ENCODE measurements at places on chromosomes 6 and 20. TPM values are rescaled to one million over a fixed set of nuclear protein-coding genes. Genes with fewer than 3 reads are reported as not detected.
A peak's percentile ranks its signal among the peaks of the same experiment; 100 is the strongest.

COL11A2 gene
- total RNA-seq, result 1.1 TPM

ULBP2 gene
- 0.43 TPM for total RNA-seq

LRRC73 gene
- total RNA-seq, result 0.10 TPM

DNA sequence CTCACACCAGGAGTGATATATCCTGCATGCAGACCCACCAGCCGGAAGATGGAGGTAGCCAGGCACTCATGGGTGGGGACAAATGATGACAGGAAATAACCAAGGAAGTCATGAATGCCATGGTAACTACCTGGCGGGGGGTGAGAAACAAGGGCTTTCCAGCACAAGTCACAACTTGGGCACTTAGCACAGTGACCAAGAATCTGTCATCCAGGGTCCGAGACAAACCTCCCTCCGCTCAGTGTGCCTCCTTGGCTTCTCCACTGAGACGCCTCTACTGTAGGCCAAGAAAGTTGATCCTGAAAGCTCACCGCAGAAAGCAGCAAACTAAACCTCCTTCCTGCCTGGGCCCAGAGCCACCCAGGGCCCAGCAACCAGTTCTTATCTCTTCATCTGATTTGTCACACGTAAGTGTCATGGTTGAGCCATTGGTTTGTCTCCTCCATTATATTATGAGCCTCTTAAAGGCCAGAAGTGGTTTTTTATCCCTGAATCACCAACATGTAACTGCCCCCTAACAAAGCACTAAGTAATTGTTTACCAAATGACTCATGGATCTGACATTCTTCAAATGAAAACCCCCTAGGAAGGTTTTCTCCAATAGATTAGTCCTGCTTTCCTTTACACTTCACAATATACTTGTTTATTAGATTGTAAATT is 84.3 kb upstream of the TAB2 start:
- H3K4me1 ChIP-seq, result peaks cover 46% of the 10 kb centered on the region
- peaks cover 20% of the 10 kb centered on the region for H3K36me3 ChIP-seq
- peak overlapping the region; percentile 97 for H3K27ac ChIP-seq
- H3K4me3 ChIP-seq, result peak overlapping the region; percentile 69
- no peaks in the 10 kb centered on the region for H3K27me3 ChIP-seq
- DNase-seq, result peak; percentile 40

- DNase-seq, result no peak
- no peaks in the 10 kb centered on the region for H3K36me3 ChIP-seq
- H3K4me3 ChIP-seq, result no peak overlapping the region
- H3K4me1 ChIP-seq, result no peaks in the 10 kb centered on the region
Measured at GRCh38 chr20:5689463-5689862, 60.7 kb upstream of the SHLD1 start.

- no peak overlapping the region for H3K4me3 ChIP-seq
- no peak overlapping the region for H3K27ac ChIP-seq
- no peaks in the 10 kb centered on the region for H3K27me3 ChIP-seq
- no peak for DNase-seq
Measured at GRCh38 chr6:33483678-33484077, 29.3 kb downstream of the ZBTB9 start.

DNA sequence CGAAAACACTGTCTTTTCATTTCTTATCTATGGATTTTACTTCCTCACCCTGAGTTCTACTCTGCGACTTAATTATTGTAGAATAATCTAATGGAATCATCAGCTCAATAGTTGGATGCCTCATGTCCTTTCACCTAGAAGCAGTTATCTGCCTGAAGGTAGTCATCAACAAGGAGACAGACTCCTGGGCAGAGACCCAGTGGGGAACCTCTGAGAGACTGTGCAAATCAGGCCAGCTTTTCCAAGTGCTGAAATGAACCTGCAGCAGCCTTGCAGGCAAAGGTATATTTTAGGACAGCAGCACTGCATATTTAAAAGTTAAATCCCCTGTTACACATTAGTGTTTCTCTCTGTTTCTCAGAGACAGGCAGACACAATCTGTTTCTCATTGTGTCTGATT is 99.7 kb upstream of the STMND1 start:
- no peaks in the 10 kb centered on the region for H3K36me3 ChIP-seq
- DNase-seq, result no peak
- H3K27ac ChIP-seq, result no peak overlapping the region
- peaks cover 77% of the 10 kb centered on the region for H3K27me3 ChIP-seq
